ENCODE measurements at places on chromosomes 13 and 19.
A peak's percentile ranks its signal among the peaks of the same experiment; 100 is the strongest.

DNA sequence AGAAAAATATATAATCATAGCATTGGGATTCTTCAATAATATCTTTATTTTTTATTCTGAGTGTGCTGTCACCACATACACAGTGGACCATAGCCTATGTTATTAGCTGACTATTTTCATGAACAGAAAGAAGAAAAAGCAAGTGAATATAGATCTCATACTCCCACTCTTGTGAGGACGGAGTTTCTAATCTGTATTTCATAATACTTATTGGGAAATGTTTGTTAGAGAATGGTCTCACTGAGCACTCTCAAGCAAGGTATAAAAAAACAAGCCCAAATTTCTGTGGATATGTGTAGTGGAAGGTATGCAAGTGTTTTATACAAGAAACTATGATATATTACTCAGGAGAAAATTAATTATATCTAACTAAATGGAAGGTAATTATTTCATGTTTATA, 1218.1 kb downstream of the SLITRK1 start:
- DNase-seq, result no peak

DNA sequence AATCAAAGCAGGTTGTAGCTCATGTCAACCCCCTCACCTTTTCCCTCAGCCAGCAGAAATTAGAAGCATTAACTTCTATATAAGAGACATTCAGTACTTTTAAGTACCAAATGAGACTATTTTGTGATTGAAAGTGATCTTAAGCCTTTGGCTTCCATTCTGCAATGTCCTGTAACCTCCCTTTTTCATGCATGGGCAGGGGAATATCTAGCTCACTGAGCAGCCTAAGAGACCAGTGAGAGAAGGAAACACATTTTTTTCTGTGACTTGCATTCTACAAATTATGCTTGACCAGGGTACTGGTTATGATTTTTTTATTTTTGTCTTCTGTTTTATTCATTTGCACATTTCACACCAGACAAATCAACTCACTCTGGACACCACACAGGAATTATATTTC, 369.6 kb downstream of the KCTD12 start:
- DNase-seq, result no peak

GRCh38 chr13:31331068-31331467, 131.3 kb downstream of the B3GLCT start:
- DNase-seq, result no peak

DNA sequence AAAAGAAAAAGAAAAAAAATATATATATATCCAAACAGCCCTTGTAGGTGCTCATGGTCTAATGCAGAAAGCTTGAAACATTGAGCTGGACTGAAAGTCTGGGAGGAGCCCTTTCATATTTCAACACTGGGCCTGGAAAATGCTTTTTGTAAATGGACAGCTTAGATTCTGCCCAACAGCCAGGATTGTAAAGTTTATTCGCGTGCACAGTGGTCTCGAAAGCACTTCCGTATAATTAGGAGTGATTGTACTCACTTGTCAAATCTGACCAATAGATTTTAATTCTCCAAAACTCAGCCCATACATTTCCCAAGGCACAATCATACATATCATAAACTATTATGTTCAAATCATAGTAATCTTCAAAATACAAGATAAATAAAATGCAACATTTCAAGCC, 260.1 kb downstream of the COL4A1 start:
- no peak for DNase-seq

DNA sequence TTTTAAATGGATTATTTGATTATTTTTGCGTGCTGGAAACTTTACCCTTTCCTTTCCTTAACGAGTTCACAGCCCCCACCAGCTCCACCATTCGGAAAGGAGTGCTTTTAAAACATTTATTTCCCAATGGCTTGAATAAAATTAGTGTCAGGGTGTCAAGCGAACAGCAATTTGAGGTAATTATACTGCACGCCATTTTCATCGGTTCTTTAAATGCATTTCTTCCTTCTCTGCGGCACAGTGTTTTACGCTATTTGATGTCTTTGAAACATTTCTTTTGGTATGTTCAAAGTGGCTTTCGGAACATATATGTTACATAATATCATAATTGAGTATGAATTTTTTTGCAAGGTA, 309 bp upstream of the SLITRK1 start:
- DNase-seq, result no peak

DNA sequence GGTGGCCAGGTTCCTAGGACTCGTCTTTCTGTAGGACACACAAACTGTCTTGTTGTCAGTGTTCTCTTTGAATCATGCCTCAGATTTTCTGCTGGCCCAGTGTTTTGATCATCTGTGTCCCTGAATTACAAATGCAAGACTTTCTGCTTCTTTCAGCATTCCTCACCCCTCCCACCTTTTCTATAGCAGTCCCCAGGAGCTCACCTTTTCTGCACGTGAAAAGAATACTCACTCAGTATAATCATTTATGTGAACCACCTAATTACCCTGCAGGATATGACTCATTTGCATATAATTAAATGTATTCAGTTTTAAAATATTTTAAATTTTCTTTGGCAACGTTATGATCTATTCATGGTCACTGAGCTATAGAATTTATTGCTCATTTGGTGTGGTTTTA, 389.2 kb downstream of the ITGBL1 start:
- no peak for DNase-seq

- no peak for DNase-seq
Observed at GRCh38 chr13:114031631-114032030, 57.8 kb upstream of the C13orf46 start.

- no peak for DNase-seq
Observed at GRCh38 chr13:46648166-46648607, 95.2 kb downstream of the LRCH1 start.

- no peak for DNase-seq
Observed at GRCh38 chr13:76868371-76868770, 17.8 kb downstream of the KCTD12 start.

DNA sequence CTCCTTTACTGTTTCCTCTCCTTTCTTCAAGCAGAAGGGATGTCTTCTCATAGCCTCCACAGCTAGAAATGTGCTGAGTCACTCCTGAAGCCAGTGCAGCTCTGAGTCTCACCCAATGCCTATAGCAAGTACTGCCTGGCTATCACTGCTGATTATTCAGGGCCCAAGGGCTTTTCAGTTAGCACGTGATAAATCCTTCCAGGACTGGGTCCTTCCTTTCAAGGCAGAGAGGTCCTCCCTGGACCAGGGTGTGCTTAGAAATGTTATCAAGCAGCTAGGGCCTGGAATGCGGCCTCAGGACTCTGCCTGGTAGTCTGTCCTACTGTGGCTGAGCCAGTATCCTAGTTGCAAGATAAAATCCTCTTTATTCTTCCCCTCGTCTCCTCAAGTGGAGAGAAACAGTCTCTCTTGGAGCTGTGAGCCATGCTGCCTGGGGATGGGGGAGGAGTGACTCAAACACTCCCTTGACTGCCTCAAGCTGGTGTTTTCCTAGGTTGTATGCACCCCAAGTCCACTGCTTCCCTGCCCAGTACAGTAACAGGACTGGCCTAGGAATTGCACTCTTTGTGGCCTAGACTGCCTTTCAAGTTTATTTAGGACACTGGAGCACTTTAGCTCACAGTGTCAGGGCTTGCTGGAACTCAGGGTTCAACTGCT, 198.7 kb upstream of the SERP2 start:
- no peak for DNase-seq

GRCh38 chr13:109671919-109672318, 114.5 kb downstream of the IRS2 start:
- DNase-seq, result no peak

DNA sequence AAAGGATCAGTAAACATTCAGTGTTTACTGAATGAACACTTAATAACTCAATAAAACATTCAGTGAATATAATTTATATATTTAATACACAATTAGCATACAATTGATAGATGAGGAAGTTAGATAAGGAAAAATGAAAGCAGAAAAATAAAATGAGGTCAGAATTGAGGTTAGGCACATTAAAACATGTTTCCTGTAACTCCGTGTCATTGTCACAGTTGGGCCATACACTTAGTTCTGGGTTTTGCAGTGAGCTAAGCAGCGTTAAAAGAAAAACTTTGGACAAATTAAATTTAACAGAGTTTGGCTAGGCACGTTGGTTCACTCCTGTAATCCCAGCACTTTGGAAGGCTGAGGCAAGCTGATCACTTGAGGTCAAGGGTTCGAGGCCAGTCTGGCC, 71.4 kb downstream of the MIPEP start:
- DNase-seq, result no peak

DNA sequence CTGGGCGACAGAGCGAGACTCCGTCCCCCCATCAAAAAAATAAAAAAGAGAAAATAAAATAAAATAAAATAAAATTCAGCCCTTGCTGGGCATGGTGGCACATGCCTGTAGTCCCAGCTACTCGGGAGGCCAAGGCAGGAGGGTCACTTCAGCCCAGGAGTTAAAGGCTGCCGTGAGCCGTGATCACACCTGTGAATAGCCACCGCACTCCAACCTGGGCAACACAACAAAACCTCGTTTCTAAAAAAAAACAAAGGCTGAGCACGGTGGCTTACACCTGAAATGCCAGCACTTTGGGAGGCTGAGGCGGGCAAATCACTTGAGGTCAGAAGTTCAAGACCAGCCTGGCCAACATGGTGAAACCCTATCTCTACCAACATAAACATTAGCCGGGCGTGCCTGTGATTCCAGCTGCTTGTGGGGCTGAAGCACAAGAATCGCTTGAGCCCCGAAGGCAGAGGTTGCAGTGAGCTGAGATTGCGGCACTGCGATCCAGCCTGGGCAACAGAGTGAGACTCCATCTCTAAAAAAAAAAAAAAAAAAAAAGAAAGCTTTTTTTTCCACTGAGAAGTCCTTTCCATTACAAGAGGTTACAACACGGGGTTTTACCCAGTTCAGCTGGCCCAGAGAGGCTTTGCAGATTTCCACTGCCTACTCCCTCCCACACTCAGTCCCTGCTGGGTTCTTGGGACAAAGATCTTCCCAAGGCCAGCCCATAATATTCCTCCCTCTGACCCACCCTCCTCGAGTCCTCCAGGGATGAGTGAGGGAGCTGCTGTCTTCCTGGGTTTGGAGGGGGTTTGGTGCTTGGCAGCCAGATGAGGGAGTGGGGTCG, 6.4 kb downstream of the ANGPTL4 start:
- no peak for DNase-seq

GRCh38 chr13:58883405-58883804, 1251.9 kb downstream of the PCDH17 start:
- no peak for DNase-seq

DNA sequence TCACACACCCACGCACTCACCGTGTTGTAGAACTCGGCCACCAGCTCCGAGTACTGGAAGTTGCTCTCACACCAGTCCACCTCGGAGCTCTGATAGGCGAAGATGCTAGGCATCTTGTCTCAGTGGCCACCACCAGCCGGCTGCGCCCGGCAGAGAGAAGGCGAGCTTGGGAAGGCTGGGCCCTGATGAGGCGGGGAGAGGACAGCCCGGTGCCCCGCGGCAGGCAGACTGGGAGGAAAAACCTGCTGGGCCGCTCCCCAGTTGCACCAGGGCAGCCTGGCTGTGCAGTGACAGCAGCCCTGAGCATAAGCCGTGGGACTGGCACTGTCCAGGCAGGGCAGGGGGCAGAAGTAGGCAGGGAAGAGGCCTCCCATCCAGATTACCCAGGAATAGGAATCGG, at the start of gene ACER1:
Gene ACER1, minus strand, starts transcription at position 174 of the 400 bp plus-strand sequence. Its CDS starts 61 bp downstream, at position 113.
- no peak for DNase-seq

DNA sequence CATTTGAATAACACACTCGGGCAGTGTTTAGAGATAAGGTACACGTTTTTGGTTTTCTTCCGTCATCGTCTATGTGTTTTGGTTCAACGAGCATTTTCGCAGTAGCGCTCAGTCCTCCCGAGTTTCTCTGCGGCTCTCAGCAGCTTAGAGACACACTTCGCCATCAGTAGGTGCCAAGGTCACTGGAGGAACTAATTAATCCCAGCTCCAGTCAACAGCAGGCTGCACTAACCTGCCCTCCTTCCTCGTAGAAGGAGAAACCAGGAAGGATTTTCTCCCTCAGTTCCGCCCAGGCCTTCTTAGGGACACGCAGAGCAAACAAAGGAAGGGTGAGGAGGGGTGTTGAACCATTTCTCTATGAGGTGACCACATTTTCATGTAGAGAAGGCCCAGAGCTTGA, 12.6 kb downstream of the MBNL2 start:
- no peak for DNase-seq

GRCh38 chr13:76500894-76501293, 385.3 kb downstream of the KCTD12 start:
- DNase-seq, result no peak

DNA sequence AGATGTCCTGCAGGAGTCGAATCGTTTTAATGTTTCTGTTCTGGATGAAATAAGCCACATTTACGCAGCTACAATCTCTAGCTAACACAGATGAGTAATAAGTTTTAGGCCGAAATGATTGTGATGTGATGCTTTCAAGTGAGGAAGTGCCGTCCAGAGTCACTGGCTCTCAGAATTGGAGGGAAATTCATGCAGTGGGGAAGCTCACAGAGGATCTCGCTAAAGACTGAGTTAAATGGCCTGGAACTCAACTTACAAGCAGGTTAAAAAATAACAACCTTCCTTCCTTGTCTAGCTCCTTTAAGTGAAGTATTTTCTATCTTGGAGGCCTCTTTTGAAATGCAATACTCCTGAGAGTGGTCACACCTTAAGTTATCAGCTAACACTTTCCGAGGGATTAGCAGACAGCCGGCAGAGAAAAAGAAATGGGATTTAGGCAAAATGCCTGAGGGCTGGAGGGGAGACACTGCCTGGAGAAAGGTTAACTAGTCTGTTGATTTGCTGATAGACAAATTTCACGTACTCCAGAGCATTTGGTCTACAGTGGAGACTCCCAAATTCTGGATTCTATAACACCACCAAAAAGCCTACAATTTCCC, 74.2 kb downstream of the IRS2 start:
- no peak for DNase-seq

DNA sequence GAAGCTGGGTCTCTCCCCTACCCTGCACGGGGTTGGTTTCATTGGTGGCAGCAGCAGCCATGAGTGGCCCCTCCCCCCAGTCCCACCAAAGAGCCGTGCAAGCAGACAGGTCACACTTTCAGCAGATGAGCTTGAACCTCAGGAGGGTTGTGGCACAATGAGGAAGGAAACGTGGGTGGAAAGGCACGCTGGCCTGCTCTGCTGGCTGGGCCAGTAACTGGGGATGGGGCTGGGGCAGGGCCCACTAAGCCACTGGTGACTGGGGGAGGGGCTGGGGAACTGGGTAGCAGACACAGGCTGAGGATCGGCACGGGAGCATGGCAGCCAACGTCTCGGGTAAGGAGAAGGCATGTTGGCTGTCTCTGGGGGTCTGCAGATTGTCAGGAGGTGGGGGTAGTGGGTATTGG, at the start of gene P2RY11:
Gene P2RY11, plus strand, starts transcription at position 289 of the 407 bp plus-strand sequence. Its CDS starts 29 bp downstream, at position 318.
- peak; percentile 79 for DNase-seq

DNA sequence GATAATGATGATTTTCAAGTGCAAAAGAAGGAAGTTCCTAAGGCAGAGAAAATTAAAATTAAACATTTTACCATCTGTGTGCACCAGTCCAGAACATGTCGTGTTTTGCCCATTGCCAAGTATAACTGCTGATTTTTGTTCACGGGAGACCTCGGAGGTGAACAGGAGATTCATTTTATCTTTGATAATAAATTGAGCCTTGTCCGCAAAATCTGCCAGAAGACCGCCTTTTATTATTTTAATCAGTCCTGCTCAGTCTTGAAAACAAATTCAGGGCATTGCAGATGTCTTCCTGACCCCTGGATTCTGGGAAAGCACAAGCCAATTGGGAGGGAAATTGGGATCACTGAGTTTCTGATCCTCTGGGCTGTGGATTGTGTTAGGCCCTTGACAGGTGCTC, 165.9 kb downstream of the STK24 start:
- DNase-seq, result no peak

- DNase-seq, result no peak
Observed at GRCh38 chr13:78215458-78216108, 297.0 kb upstream of the EDNRB start.

GRCh38 chr19:34274827-34275625, 20.7 kb downstream of the GARRE1 start:
- no peak for DNase-seq

Data from stimulated activated CD8-positive, alpha-beta memory T cell treated with anti-CD3 and anti-CD28 coated beads, Interleukin-4, amount 100 ng/mL, for 48 hours (primary cell).